ENCODE measurements at places on chromosomes 13 and 19.
A peak's percentile ranks its signal among the peaks of the same experiment; 100 is the strongest.

DNA sequence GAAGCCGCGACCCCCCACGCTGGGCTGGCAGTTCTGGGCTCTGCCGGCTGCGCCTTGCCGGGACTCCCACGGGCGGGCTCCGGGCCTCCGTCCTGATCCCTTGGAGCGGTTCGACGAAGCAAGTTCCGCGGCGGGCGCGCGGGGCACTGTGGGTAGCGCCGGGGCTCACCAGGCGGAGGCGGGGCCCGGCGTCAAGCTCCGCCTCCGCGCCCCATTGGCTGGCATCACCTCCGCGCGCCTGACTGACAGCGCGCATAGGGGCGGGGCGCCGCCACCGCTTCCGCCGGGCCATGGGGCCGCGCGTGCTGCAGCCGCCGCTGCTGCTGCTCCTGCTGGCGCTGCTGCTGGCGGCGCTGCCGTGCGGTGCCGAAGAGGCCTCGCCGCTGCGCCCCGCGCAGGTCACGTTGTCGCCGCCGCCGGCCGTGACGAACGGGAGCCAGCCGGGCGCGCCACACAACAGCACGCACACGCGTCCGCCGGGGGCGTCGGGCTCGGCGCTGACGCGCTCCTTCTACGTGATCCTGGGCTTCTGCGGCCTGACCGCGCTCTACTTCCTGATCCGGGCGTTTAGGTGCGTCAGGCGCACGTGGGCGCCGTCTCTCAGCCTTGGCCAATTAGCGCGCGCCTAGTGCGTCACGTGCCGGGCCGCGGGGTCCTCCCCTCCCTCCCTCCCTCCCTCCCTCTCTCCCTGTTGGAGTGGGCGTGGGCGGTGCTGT is at the start of gene FAM174C:
Gene FAM174C (plus strand): TSS at position 271 of the 716 bp plus-strand sequence. CDS start 20 bp downstream, at position 291.
- DNase-seq, result peak; percentile 97

- DNase-seq, result peak; percentile 23
These were observed 567 bp downstream of the EFNB2 start for GRCh38 chr13:106534639-106535551.

- DNase-seq, result no peak
These were observed 109.0 kb upstream of the RNF113B start for GRCh38 chr13:98285852-98286594.

DNA sequence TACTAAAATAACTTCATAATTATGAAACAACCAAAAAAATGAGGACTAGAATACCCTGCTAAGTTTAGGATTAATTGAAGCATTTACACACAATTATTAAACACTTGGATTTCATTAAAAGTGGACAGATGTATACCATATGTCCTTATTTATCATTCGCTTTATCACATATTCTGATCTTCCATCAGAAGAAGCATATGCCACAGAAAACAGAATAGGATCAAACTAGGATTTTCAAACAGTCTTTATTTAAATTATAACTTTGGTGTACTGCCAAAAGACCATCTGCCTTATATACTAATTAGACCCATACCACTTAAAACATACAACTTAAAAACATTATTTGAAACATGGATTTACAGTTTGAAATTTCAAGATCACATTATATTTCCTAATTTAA is 727.1 kb upstream of the KLHL1 start:
- DNase-seq, result no peak

DNA sequence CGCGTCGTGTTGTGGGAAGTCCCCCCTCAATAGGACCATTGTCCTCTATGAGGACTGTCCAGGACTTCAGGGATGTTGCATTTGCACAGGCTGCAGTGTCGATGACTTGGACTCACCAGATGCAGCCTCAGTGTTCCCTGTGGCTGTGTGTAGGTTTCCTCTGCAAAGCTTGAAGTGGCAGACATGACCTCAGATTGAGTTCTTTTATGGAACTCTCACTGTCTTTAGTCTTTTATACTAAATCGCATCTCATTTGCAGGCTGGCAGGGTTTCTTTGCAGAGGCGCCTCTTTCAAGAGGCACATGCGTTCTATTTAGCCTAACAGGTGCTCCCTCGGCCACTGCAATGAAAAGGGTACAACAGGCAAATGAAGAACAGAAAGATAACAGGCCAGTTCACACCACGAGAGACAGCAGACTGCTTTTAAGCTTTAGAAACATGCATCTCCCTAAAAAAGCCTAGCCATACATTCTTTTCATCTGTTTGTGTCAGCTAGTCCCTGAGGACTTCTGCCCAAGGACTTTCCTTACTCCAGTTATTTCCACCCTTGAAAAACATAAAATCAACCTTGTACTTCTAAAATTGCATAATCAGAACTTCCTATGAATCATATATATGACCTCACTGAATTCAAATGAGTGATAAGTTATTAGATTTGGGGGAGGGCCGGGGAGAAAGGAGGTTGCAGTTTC is 118.4 kb downstream of the RAB20 start:
- DNase-seq, result no peak
